ENCODE measurements at places on chromosomes 6 and 20.

GRCh38 chr6:150987371-150987828 is 121.9 kb downstream of the MTHFD1L start:
- DNase-seq, result peak; percentile 30

GRCh38 chr6:158037771-158038170 is 56.1 kb downstream of the SYNJ2 start:
- no peak for DNase-seq

- DNase-seq, result no peak
Measured at GRCh38 chr6:158038291-158039177, 56.9 kb downstream of the SYNJ2 start.

DNA sequence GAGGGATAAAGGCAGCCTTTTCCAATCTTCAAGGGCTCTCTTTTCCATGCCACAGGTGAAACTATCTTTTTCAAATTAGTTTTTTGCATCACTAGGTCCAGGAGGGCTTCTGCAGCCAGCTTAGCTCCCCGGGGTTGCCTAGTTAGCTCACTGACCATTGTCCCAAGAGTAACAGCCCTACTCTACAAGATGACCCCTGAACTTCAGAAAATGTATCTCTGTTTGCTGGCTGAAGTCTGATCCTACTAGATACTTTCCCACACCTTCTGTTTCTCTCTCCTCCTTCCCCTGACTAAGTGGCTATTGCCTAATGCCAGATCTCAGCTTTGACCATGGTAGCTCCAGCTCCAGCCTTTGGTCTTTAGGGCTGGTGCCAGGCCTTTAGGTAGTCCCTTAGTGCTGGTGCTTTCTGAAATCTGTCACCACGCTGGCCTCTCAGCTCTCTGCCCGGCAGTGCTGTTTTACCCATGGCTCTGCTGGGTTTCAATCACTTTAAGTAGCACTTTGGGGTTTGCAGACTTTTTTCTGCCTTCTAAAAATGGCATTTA is 255.1 kb downstream of the RNGTT start:
- no peak for DNase-seq

DNA sequence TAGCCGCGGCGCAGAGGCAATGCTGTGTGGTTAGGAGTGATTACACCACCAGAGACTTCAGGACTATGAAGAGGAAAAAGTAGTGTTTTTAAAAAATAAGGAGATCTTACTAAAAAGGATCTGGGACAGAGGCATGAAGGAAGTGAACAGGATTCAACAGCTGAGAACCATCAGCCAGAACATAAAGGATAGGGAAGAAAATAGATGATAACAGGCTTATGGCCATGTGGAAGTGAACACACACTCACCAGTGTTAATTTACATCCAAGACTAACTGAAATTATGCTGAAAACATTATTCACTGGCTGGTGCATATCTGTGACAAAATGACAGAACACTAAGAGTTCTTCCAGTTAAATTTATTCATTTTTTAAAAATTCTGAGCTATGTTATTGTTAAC is 47.5 kb upstream of the BCLAF1 start:
- DNase-seq, result no peak

- no peak for DNase-seq
Measured at GRCh38 chr20:51449498-51450220, 92.9 kb downstream of the NFATC2 start.
